ENCODE measurements at places on chromosomes 2 and 18.
A peak's percentile ranks its signal among the peaks of the same experiment; 100 is the strongest.

DNA sequence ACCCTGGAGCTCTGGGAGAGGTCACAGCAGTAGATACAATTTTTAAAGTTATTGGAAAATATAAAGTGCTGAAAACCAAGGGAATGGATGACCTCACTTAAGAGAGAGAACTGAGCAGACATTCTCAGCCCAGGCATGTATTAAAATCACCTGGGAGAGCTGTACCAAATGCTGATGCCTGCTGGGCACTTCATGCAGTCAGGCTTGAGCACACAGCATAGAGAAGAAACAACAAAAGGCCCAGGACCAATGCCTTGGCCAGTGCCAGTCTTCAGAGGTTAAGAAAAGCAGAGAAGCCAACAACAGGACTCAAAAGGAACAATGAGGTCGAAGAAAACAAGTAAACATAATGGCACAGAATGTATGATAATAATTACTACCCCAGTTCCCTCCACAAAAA lies 211.8 kb downstream of the L3MBTL4 start:
- DNase-seq, result no peak

DNA sequence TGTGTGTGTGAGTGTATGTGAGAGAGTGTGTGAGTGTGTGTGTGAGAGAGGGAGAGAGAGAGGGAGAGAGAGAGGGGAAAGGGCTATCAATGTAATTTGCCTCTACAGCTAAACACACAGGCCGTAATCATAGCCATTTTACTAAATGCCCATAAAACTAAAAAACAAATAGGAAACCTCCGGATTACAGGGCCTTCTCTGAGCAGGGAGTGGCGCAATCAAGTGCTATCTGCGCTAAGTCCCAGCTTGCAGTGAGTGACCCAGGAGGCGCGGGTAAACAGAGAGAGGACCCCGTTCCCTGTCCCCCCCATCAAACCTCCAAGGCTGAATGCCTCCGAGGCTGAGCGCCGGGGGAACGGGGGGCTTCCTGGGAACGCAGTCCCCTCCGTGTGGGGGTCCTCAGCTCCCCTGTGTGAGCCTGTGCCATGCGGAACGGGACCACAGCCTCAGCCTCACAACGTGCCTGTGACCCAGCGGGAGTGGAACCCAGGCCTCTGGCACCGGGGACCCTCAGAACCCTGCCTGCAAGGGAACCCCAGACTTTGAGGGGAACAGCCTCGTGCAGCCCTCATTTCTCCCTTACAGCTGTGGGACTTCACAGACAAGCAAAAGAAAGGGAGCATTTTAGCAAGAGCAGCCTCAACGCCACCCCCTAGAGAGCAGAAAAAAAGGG lies 54.7 kb upstream of the ID2 start:
- DNase-seq, result no peak

- peak; percentile 59 for DNase-seq
Observed at GRCh38 chr2:144183727-144184126, 336.2 kb downstream of the ZEB2 start.

DNA sequence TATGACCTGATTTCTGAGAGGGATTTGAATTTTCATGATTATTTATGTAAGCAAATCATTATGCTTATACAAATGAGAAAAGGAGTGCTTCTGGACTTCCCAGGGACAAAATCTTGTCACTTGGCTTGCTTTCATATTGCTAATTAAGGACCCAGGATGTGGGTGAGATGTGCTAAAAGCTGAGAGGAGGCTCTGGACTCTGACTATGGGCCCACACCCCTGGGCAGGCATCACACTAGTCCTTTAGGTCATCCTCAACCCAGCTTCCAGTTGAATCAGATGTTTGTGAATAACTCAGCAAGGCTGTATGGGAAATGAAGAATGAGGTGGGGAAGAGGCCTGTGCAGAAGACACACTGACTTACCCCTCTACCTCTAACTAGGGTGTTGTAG lies 11.9 kb downstream of the IL1B start:
- no peak for DNase-seq

GRCh38 chr2:132929786-132930185 lies 259.8 kb upstream of the LYPD1 start:
- no peak for DNase-seq

DNA sequence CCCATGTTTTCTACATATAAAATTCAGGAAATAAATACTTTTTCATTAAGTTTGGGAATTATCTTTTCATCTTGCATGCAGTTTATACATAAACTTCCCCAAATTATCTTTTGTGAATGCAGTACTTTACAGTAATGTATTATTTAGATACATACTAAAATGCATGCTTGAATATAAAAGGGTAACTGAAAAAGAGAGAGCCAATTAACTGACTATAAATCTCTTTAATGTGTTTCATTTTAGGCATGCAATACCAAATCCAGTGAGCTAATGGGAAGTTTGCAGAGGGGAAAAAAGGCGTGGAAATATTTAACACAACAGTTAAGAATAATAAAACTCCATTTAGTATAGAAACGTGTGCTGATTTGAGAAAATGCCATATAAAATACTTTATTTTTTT lies 39.2 kb downstream of the COL4A4 start:
- no peak for DNase-seq

DNA sequence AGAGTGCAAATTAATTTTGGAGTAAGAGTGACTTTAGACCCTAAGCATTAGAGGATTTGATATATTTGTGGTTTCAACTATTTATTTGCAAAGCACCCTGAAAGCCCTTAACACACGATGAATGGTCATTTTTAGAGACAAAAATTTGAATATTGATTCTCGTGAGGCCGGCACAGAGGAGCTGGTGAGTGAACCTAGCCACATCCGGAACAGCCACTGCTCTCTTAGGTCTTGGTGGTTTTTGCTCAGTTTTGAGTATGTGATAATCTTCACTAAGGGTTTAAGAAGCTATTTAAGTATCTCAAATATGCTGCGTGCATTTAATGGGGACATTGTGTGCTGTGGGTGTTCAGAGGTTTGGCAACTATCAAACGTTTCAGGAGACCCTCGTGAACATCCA lies 204.8 kb downstream of the TSN start:
- no peak for DNase-seq

DNA sequence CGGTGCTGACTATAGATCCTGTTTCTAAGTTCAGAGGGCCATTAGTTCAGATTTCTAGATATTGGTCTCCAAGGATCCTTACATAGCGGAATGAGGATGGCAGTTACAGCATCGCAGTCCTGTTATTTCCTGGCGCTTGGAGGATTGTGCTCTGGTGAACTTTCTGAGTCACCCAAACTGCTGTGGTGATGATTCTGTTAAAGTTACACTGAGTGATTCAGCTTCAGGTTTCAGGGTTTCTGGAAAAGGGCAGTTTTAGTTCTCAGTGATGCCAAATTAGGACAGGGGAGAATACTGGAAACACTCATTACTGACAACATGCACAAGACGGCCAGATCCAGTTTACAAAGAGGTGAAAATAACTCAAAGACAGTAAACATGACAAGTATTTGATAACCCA lies 52.1 kb upstream of the ANKRD62 start:
- no peak for DNase-seq

DNA sequence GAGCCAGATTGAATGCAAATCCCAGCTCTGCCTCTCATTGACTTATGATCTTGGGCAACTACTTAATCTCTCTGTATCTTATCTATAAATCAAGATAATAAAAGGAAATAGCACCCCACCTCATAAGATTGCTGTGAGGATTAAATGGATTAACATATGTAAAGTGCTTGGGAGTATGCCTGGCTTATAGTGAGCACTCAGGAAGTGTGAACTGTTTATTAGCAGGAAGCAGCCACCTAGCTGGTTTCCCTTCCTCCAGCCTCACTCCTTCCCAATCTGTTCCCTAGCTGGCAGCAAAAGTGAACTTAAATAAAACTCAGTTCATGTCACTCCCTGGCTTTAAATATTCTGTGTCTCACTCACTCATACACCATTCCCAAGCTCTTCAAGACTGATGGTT lies 526.6 kb upstream of the PKDCC start:
- no peak for DNase-seq

GRCh38 chr2:227366769-227367426 lies 12.2 kb downstream of the TM4SF20 start:
- DNase-seq, result peak; percentile 41
